ENCODE measurements at places on chromosomes 3 and 15. TPM values are rescaled to one million over a fixed set of nuclear protein-coding genes. Genes with fewer than 3 reads are reported as not detected.

Gene LRRC49
- total RNA-seq: 5.5 TPM

GRCh38 chr15:67906382-67906781 is 66.5 kb upstream of the RNU6-1 start:
- DNase-seq: peak; percentile 13

Gene CELSR3
- 1.1 TPM for total RNA-seq

Gene SPINK8
- not detected for total RNA-seq

Gene ALDH1A2
- 0.79 TPM for total RNA-seq

- DNase-seq: no peak
Observed at GRCh38 chr15:77342807-77343206, 77.1 kb downstream of the PEAK1 start.

Gene PSTPIP1
- not detected for total RNA-seq

Gene WDR93
- not detected for total RNA-seq

GRCh38 chr3:163328680-163329079 is 1749.6 kb downstream of the SI start:
- DNase-seq: no peak

GRCh38 chr3:178479446-178479845 is 56.8 kb upstream of the KCNMB2 start:
- no peak for DNase-seq

GRCh38 chr3:172034786-172035685 is 4.3 kb upstream of the FNDC3B start:
- DNase-seq: peak; percentile 51

Gene LYZL4
- total RNA-seq: not detected

GRCh38 chr3:112761062-112761638 is 85.5 kb downstream of the CD200R1L start:
- DNase-seq: peak; percentile 71

GRCh38 chr15:66593219-66593780 is 27.5 kb upstream of the LCTL start:
- no peak for DNase-seq

- DNase-seq: peak; percentile 10
Observed at GRCh38 chr3:48187301-48187578, 977 bp downstream of the CDC25A start.

GRCh38 chr3:100400419-100400779 is 490 bp downstream of the TOMM70 start:
- DNase-seq: peak; percentile 23

Gene GOLGA8J
- total RNA-seq: not detected

DNA sequence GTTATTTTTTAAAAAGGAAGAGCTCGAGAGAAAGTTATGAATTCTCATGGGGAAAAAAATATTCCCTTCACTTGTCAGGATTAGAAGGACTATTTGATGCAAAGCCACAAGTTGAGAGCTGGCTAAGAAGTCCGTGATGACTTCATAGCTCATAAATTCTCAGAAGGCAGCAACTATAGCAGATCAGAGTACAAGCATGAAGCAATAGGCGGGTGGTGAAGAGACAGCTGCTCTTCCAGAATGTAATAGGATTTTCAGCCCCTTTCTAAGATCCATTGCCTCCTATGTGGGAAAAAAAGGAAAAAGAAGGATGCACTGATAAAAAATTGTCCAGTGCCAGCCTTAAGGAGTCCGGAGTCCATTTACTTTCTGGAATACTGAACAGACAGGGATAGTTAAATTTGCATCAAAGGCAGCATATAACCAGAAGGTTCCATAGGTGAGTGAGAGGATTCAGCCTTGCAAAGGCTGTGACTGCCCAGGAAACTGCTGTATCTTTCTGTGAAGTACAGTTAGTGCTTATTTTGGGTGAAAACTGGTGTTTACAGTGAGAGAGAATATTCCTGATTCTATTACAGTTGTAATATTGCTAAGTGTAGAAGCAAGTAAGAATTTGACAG is 929.5 kb upstream of the ALCAM start:
- peak; percentile 57 for DNase-seq

Gene TOP2B
- 53.6 TPM for total RNA-seq

DNA sequence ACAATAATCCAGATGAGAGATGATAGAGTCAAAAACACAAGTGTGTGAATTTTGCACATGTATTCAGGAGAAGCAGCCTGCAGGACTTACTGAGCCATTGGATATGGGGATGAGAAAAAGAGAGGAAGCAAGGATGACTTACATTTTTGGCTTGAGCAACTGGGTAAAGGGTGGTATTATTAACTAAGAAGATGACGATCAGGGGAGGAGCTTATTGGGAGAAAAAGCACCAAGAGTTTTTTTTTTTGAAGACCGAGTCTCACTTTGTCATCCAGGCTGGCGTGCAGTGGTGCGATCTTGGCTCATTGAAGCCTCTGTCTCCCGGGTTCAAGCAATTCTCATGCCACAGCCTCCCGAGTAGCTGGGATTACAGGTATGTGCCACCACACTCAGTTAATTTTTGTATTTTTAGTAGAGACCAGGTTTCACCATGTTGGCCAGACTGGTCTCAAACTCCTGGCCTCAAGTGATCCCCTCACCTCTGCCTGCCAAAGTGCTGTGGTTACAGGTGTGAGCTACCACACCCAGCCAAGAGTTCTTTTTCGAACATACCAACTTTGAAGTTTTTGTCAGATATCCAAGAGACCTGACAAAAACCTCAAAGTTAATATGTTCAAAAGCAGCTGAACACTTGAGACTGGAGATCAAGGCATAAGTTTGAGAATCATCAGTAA is 14.8 kb upstream of the SH3BP5 start:
- no peak for DNase-seq

- no peak for DNase-seq
Observed at GRCh38 chr3:126418661-126419131, 24.0 kb downstream of the CFAP100 start.

Gene SERPINI2
- total RNA-seq: not detected

DNA sequence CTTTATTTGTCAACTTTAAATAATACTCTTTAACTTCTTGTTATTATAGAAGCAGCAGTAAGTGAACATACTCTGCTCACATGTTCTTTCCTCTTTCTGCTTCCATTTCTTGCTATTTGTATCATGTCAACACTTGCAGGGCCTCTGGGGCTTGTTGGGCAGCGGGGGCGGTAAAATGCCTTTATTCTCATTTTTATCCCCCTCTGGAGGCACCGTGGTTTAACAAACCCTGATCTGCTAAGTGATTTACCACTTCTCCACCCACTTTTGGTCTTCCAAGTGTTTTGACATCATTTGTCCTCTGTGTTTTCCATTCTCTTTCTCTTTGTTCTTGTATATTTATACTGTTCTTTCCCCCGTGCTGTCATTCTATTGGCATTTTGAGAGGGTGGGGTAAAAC is 33.9 kb downstream of the SCN10A start:
- peak; percentile 52 for DNase-seq

Gene EFHB
- total RNA-seq: 0.26 TPM

Gene GALNT15
- 0.53 TPM for total RNA-seq

Gene SLC35G2
- total RNA-seq: 2.1 TPM

DNA sequence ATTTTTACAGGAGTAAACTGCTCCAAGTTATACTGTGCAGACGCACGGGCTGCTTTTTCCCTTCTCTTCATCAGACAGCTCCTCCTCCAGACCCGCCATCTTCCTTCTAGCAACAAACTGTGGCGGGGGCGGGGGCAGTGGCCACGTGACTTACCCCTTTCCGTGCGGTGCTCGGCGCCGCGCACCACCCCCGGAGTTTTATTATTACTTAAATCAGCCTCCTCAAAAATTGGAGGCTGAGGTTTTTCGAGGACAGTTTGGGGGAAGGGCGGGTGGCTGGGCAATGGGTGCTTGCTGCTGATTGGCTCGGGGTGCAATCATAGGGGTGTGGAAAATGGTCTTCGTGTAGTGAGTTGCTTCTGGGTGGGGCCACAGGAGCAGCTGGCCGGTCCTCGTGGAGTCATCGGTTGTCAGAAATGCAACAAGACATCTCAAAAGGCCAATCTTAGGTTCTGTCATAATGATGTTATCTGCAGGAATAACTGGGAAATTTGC is 77.1 kb upstream of the MFGE8 start:
- no peak for DNase-seq

Gene ZNF860
- 3.7 TPM for total RNA-seq

DNA sequence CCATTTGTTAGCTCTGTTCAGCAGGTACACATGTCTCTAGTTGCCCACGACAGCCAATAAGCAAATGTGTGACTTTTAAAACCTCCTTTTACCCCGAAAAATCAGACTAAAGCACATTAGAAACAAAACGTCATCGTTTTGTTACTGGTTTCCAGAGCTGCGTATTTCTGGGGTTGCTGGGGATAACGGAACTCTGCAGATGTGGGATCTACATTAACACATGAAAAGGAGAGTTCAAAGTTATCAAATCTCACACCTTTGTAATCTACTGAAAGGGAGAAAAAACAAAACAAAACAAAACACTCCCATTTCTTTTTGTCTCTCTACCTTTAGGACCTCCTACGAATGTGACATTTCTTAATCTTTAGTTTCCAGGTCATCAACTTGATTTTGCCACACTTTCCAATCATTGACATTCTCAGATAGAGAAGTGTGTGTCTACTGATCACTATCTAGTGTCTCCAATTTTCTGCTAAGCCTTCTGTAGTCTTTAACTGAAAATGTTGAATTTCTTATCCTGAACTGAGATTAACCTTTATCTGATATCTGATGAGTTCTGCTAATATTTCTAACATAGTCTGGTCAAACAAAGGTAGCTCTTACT is 93.0 kb upstream of the TSPAN3 start:
- no peak for DNase-seq

Gene STARD5
- 5.9 TPM for total RNA-seq

DNA sequence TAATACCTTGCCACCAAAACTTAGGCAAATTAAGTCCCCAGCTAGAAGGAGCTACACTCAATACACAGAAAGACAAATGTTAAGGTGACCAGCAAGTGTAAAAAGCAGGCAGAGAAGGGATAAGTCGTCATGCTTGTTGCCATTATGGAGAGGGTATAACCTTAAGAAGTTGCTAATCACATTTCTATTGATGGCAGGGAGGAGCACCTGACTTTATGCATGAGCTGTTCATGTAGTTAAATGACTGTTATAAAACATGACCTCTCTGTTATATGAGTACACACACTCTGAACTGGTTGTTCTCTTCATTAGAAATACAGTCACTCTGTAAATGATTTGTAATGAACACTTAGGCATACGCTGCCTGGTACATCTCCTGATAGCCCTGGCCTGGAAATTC is 6.6 kb upstream of the CCNL1 start:
- no peak for DNase-seq

GRCh38 chr3:52310861-52311575 is 5.1 kb upstream of the DNAH1 start:
- DNase-seq: no peak

DNA sequence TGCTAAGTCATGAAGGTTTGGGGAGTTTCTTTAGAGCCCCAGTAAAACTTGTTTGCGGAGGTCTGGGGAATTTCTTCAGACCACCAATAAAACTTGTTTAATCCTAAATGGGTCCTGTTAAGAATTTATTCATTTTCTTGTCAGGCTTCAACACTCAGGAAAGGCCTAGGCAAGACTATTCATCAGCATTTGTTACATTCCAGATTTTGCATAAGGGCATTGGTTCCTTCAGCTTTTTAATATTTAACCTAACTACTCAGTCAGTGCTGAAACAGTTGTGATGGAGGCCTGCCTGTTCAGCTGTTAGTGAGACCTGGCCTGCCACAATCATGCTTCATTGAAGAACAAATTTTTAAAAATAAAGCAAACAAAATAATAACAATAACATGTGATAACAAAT is 954.2 kb upstream of the SEMA6D start:
- no peak for DNase-seq

DNA sequence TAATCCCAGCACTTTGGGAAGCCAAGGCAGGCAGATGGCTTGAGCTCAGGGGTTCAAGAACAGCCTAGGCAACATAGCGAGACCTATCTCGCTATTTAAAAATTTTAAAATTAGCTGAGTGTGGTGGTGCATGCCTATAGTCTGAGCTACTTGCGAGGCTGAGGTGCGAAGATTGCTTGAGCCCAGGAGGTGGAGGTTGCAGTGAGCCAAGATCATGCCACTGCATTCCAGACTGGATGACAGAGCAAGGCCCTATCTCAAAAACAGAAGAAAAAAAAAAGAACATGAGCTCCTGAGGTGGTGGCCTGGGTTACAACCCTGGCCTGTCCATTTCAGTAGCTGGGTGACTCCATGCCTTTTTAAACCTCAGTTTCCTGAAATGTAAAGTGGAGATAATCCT is 7.2 kb downstream of the DNASE1L3 start:
- no peak for DNase-seq

DNA sequence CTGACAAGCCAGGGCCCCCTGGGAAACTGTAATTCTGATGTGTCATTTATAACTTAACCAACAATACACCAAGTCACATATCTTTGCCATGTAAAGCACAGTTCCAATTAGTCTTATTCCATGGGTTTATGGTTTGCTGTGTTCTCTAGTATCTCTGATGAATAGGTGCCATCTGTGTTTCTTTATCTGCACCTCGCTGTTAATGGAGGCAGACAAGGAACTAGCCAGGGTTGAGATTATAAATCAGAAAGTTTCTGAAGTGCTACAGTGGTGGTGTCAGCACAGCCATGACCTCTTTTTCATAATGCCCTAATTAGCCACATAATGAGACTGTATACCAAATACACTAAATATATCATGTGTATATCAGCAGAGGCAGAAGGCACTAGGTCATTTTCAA is 866.4 kb downstream of the PLOD2 start:
- no peak for DNase-seq

Gene CPN2
- total RNA-seq: not detected

DNA sequence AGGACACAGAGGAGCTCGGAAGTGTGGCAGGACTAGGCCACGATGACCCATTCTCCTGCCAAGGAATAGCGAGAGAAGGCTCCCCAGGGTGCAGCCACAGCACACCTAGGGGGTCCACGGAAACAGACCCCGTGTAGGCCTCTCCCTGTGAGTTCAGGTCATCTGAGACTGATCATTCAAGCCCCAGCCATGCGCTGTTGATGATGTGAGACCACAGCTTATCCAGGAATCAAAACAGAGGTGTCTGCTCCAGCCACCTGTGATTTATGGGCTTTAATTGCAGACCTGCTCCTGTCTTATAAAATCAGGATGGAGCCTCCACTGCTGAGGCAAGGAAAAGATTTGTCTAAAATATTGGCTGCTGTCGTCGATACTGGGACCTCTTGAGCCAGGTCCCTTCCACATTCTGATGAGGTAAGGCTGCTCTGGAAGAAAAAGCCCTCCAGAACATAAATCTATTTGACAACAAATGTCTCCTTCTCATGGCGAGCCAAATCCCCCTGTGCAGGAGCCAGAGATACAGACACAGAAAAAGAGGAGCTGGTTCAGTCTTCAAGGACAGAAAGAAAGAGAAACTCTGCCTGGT is 186.7 kb downstream of the TJP1 start:
- no peak for DNase-seq

GRCh38 chr3:133578548-133579191 is 5.2 kb downstream of the CDV3 start:
- DNase-seq: peak; percentile 57

Gene SLC6A1
- total RNA-seq: not detected

Gene SPSB4
- 0.26 TPM for total RNA-seq

GRCh38 chr15:45529613-45530012 is 7.1 kb upstream of the SLC30A4 start:
- no peak for DNase-seq

All from bronchial epithelial cell (primary cell).